ENCODE measurements at places on chromosomes 16 and 17.
A peak's percentile ranks its signal among the peaks of the same experiment; 100 is the strongest.

DNA sequence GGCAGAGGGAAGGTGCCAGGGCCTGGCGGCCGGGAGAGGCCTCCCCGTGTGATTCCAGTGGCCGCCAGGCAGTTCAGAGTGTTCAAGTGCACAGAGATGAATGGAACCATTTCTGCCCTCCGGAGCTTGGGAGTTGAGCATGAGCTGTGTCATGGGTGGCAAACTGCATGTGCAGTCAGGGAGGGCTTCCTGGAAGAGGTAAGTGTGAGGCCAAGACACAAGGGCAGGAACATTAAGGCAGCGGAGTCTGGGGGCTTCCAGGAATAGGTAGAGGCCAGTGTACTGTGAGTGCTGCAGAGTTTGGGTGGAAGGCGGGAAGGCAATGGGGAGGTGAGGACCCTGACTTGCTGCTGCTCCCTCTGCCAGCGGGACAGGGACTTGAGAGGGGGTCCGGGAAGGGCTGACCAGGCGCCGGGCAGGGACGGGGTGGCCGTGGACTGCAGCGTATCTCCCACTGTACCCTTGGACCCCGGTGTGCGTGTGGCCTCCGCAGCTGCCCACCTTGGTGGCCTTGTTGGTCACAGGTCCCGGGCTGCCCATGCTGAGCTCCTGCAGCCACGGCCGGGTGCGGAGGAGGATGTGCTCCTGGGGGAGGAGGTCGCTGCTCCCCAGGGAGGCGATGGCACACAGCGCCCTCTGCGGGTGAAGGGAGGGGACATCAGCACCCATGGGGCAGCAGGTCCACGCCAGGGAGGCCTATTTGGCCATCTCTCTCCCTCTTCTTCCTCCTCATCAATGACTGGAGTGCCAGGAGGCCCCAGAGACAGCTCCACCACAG lies 7.5 kb upstream of the CEP131 start:
- no peak for DNase-seq

DNA sequence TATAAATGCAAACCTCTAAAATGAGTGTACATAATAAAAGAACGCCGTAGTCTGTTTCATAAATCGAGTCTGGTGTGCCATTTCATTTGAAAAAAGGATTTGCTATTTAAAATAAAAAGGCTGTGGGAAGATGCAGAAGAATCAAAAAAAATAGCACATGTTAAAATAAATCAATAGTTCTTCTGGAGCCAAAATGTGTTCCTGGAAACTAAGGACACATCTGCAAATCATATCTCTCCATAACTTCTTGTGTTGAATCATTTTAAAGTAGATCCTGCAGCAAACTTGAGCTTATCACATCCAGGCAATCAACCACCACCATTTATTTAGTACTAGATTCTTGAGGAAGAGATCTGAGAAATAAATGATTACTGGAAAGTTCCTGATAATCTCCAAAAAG lies 29.0 kb downstream of the XPO6 start:
- no peak for DNase-seq

- no peak for DNase-seq
These were observed 189.2 kb downstream of the STX8 start for GRCh38 chr17:9386401-9386800.

DNA sequence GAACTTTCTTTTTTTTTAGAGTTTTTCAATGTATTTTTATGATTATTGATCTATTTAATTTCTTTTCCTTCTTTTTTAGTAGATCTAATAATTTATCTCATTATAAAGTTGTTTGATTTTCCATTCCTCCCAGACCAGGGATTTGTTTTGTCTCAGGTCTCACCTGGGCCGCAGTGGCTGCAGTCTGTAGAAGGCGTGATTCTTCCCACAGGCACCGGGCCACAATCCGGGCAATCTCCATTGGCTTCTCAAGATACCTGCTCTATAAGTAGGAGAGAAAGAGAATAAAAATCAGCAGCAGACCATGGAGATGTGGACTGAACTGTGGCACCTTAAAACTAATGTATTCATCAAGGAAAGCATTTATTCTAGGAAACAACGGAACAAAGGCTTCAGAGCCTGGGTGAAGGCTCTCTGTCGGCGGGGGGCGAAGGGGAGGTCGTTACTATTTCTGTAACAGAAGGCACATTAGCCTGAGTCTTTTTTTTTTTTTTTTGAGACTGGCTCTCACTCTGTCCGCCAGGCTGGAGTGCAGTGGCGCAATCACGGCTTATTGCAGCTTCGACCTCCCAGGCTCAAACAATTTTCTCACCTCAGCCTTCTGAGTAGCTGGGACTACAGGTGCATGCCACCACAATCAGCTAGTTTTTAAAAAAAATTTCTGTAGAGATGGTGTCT lies 42.7 kb downstream of the STAT3 start:
- no peak for DNase-seq

DNA sequence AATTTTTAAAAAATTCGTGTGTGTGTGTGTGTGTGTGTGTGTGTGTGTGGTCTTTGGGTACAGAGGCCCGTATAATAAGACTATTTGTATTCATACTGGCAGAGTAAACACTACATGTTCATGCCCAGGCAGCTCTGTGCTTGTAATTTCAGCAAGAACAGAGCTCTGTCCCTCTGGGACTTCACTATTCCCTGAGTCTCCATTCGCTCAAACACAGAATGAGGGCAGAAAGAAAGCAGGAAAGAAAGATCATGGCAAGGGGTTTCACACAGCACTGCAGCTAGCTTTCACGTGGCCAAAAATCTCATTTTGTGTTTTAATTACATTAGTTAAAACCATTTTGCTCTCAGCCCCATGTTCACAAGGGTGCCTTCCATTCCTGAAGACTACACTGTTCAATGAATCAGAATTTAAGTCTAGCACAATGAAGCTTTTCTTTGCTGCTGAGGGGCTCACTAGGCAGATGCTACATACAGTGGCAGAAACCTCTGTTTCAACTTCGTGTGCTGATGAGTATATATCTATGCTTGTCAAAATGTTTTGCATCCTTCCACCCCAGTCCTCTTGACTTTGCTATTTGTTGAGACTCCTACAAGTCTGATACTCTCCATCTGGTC lies 198.4 kb upstream of the C17orf78 start:
- no peak for DNase-seq

GRCh38 chr16:53937161-53937880 lies 233.4 kb downstream of the FTO start:
- no peak for DNase-seq

DNA sequence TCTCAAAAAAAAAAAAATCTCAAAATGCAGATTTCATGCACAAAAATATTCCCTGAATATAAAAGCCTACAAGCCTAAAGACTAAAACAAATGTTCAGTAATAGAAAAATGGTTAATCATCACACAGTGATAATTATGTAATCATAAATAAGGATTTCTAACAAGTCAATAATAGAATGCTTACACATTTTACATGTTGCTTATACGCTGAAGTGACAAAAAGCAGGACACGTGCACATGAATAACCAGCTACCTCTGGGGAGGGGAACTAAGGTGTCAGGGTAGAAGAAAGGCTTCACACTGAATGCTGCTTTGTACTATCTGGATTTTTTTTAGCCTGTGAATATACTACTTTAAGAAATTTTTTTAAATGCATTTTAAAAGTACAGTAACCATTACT lies 31.1 kb downstream of the HEATR6 start:
- no peak for DNase-seq

- no peak for DNase-seq
These were observed 150.5 kb downstream of the KATNIP start for GRCh38 chr16:27700304-27700995.

DNA sequence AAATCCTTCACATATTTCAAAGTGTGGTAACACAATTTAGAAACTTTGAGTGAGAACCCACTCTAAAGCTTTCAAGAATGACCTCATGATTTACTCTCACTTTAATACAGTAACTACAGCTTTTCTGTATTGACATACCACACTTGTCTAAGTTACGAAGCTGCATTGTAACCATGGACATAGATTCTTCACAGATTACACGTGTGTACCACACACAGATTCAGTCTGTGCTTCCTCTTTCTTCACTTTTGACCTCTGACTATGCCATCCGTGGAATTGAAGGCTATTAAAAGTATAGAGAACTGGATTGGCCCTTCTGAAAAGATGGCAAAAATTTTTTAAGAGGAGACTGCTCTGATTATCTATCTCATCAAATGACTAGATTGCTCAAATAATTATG lies 172.7 kb downstream of the TANC2 start:
- DNase-seq = no peak

DNA sequence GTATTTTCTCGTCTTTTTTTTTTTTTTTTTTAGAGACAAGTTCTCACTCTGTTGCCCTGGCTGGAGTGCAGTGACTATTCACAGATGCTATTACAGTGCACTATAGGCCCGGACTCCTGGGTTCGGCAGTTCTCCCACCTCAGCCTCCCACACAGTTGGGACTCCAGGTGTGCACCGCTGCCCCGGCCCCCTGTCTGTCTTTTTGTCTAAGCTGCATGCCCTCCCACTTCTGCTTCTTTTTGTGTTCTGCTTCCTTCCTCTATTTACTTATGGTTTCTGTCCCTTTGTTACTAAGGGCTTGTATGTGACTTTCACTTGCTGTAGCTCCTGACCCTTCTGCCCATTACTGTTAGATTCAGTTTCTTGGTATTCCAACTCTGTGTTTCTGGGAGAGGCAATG lies 20.5 kb downstream of the SLC7A6 start:
- no peak for DNase-seq

- DNase-seq = peak; percentile 69
These were observed at the start of gene RRAD for GRCh38 chr16:66925322-66925840. TSS of gene RRAD (minus strand) at chr16:66925535. CDS start at chr16:66925179, 356 bp downstream.

DNA sequence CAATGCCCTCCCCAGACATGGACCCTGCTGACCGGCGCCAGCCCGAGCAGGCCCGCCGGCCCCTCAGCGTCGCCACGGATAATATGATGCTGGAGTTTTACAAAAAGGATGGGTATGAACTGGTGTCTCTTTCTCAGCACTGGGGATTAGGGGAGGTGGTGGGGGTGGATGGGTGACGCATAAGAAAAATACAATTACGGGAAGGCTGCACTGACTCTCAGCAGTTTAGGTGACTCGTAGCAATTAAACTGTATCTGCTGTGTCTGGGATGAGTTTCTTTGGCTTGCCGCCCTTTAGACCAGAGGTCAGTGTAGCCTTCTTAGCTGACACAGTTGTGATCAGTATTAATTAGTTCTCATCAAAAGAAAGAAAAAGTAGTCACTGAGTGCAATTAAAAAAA lies 59.0 kb downstream of the ELAC2 start:
- DNase-seq = no peak

- DNase-seq = no peak
These were observed 2.3 kb downstream of the PITPNA start for GRCh38 chr17:1560101-1560857.

- DNase-seq = no peak
These were observed 804.1 kb downstream of the KCNJ18 start for GRCh38 chr17:22496450-22496849.

DNA sequence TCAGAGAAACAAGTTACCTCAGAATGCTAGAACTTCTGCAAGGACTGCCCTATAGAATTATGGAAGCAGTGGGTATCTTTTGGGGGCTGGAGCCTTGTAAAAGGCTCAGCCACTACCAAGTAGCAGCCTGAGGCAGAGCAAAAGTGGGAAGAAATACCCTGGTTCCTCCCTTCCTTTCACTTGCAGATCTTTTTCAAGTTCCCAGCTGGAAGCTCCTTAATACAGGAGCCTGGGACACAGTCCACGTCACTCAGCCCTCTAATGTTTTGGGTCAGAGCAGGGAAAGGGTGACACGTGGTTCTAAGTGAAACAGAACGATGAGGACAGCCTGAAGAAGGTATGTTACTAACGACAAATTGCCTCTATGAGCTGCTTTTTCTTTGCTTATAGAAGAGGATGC lies 93.1 kb downstream of the CNTNAP4 start:
- no peak for DNase-seq

DNA sequence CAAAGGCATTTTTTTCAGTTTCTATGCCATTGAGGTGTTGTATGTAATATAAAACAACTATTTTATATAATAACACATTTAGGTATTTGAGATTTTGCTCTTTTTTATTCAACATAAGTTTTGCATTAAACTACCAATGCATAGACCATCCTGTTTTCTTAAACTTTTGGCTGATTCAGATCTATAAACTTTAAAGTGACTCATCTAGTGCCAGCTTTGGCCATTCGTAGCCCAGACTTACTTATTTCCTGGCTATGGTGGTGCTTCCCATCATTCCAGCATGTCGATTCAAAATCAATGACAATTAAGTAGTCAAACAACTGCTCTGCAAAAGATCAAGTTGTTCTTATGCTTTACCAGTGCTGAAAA lies 3.1 kb downstream of the ERI2 start:
- no peak for DNase-seq

GRCh38 chr17:79901131-79901530 lies 61.9 kb upstream of the CBX4 start:
- no peak for DNase-seq

DNA sequence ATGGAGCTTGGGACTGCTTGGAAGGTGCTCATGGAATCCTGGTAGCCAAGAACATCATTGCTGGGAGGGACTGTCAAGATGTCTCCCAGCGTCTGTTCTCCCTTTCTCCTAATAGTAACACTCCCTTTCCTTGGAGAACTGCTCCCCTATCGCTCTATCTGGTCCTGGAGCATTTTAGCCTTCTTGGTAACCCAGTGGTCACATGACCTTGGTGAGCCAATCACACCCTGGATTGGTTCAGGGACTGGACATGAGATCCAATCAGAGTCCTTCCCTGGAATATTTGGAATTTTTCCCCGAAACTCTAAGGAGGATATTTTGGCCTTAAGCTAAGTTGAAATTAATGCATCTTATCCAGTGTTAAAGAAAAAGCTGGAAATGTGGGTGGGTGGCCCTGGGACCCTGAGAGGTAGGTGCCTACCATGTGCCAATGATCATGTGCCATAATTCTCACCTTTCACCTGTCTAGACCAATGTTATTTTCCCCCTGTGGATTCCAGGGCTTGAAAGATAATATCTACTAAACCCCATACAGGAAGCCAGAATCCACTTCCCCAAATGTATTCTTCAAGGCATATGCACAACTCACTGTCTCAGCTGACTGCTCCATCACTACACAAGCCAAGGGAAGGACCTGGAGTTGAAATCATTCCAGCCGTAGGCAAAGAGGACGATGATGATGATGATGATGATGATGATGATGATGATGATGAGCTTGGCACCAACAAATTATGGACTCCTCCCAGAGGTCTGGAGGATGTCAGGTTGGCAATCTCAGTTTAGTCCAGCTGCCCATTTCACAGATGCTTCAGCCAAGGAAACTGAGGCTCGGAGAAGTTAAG lies 193.2 kb downstream of the RAB11FIP4 start:
- no peak for DNase-seq

GRCh38 chr16:77085981-77086380 lies 105.0 kb upstream of the MON1B start:
- no peak for DNase-seq

- DNase-seq = no peak
These were observed 110.7 kb upstream of the NOL11 start for GRCh38 chr17:67606896-67607604.

DNA sequence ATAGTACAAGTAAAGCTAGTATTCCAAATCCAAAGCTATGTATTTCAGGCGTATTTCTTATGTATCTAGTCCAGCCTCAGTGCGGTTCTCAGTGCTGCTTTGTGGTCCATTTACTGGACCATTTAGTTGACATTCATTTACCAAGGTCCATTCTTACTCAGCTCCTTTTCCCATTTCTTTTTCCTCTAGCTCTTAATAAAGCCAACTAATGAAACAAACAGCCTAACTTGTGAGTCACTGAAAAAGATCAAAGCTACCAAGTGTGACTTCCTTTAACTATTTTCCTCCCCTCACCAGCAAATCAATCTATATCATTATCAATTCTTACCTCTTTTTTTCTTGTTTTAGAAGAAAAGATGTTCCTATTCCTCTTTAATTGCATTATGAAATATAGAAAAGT lies 64.0 kb downstream of the CYB561 start:
- no peak for DNase-seq
